ENCODE measurements at places on chromosomes 7 and 10. TPM values are rescaled to one million over a fixed set of nuclear protein-coding genes. Genes with fewer than 3 reads are reported as not detected.

DNA sequence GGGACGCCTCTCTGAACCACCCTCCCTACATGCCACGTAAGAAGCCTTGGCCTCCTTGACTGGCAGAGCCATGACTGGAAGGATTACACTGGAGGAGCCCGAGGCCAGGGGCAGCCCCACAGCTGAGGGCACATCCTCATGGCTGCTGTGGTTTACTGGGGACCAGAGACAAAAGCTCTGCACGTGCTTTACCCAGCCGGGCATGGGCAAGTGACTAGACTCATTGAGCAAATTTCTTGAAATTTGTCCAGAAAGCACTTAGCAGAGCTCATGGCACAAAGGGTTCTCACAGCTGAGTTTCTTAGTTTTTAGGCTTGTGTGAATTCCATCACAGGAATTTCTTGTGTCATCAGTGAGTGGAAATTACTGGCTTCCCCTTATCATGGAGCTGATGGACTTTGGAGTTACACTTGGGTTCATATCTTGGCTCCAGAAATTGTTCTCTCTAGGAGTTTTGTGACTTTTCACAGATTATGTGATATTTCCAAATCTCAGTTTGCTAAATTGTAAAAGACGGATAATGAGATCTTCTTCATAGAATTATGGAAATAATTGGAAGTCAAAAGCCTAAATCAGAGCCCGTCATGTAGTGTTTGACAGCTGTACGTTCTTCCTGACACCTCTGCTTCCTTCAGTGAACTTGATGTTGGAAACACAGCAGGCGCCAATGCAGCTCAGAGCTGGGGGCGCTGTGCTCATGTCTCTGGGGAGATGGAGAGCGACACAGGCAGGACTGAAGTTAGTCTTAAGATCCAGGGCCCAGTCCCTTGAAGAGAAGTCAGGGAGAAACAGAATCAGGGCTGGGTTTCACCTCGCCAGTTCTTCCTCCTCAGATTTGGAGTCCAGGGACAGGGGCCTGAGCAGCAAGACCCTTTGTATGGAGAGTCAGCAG lies 47.7 kb upstream of the MGAM2 start:
- no peak for DNase-seq

DNA sequence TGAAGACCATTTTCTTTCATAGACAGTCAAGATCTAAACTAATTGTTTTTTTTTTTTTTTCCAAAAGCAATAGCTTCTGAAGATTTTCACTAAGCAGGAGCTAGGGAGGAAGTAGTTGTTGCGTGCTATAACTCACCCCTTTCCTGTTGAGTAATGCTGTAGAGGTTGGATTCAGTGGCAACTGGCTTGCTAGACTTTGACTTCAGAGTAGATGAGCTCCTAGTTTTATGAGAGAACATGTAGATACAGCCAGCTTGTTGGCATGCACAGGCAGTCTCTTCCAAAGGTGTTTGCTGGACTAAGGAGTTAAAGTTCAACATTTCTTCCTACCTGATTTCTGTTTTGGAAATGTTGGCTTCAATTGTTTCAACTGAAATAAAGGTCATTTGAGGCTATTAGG lies 66.2 kb upstream of the MXI1 start:
- no peak for DNase-seq

DNA sequence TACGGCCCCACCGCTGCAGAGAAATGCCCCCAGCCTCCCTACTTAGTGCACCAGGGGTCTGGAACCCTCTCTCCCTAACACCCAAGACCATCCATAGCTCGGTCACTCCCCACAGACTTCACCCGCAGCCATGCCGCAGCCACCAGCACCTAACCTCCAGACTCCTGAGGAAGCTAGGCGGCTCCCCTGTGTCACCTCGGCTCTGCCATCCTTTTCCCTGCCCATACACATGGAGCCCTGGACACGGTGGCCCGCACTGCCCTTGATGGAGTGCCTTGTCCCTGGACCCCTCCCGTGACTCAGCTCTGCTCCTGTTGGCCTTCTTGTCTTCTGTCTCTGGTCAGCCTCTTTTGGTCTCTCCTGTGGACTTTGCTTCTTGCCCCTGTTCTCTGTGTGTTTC lies 107.5 kb downstream of the INSYN2A start:
- DNase-seq, result no peak

Gene TEX47
- polyA plus RNA-seq, result not detected

GRCh38 chr10:98135222-98135899 lies 904 bp downstream of the R3HCC1L start:
- DNase-seq, result no peak

Gene PRKG1
- not detected for polyA plus RNA-seq

- no peak for DNase-seq
Measured at GRCh38 chr7:143512488-143513340, 35.0 kb downstream of the TAS2R41 start.

Gene C10orf95
- 0.73 TPM for polyA plus RNA-seq

Gene EN2
- not detected for polyA plus RNA-seq

DNA sequence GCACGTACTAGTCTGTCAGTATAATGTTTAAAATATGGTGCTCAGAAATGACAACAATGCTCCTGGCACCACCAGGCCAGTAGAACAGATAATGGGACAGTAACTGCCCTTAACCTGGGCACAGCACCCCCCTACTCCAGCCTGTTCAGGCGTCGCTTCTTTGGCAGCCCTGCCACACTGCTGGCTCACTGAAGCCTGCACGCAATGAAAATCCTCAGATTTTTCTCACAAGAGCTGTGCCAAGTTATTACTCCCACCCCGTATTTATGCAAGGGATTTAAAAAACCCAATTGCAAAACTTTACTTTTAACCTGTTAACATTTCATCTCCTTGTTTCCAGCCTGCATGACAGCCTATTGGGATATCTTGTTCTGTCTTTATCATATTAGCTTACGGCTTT lies 56.6 kb upstream of the LAMB1 start:
- no peak for DNase-seq

GRCh38 chr7:117216010-117216409 lies 106.8 kb downstream of the WNT2 start:
- DNase-seq, result no peak

- no peak for DNase-seq
Measured at GRCh38 chr7:44279731-44280505, 45.5 kb downstream of the CAMK2B start.

Gene FKBP14
- 2.2 TPM for polyA plus RNA-seq

Gene ABCA13
- polyA plus RNA-seq, result not detected

DNA sequence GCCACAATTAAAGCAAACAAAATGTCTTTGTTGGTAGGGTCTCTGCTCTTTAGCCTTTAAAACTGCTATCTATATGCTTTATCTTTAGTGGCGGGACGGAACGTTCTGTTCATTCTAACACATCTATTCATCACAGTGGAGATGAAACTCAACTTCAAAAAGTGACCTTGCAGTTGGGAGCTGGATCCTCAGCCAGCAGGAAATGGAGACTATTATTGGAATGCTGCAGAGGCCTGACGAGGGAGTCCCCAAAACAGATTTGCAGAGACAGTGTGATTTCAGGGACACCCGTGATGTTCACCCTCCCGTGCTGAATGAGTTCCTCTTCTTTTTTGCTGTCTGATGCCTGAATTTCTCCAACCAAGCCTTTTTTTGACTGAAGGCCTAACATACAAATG lies 306.0 kb upstream of the SHH start:
- DNase-seq, result no peak

Gene ODAD2
- polyA plus RNA-seq, result not detected

Gene GOLGA7B
- polyA plus RNA-seq, result not detected

Gene MRPS33
- polyA plus RNA-seq, result 59.7 TPM

Gene ELAPOR2
- not detected for polyA plus RNA-seq

GRCh38 chr10:124045801-124046355 lies 47.5 kb downstream of the CHST15 start:
- peak; percentile 36 for DNase-seq

- no peak for DNase-seq
Measured at GRCh38 chr7:53110425-53110824, 75.0 kb downstream of the POM121L12 start.

DNA sequence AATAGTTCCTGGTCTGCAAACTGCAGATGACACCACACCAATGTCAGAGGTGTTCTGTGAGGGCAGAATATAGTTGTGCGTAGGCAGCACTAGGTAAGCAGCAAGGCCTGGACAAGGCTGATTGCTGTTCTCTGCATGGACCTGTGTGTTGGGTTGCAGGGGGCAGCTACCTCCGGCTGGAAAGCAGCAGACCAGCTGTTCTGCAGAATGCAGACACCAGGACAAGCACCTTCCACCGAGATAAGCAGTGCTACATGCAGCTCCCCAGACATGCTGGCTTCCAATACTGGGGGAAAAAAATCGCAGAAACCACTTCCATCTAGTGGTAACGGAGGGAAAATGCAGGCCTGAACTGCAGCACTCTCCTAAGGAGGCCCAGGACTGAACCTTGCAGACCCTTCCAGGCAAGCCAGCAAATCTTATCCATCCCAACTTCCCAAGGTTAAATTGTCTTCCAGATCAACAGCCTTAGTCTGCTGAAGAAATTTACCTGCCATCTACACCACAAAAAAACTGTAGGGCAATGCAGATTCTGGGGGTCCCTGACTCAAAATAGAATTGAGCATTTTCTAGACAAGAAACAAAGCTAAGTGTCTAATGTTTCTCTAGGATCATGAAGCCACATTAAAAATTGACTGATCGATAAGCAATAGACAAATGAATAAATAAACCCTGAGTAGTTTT lies 50.5 kb upstream of the COBL start:
- no peak for DNase-seq

GRCh38 chr10:93548376-93549071 lies 17.9 kb upstream of the FFAR4 start:
- DNase-seq, result no peak

Gene PLEKHS1
- polyA plus RNA-seq, result not detected
